ENCODE measurements at places on chromosomes 2 and 18.

- no peak for DNase-seq
These were observed 66.7 kb downstream of the AAK1 start for GRCh38 chr2:69576880-69577279.

- no peak for DNase-seq
These were observed 60.1 kb downstream of the PIGN start for GRCh38 chr18:62126737-62127136.

DNA sequence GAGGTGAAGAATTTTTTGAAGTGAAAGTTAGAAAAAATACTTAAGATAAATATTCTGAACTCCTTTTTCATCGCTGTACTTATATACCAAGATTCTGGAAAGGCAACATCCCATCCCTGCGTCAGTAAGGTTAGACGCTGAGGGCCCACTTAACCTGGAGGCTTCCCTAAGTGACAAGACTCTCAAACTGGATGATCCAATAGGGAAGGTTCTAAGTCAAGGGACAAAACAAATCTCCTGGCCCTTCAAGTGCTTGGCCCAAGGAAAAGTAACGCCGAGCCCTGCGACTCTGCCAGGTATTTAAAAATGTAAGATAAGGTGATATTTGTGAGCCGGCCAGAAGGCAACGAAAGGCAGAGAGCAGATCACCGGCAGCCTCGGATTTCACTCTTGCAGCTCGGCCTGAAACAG lies 1.3 kb downstream of the STK39 start:
- DNase-seq: no peak

DNA sequence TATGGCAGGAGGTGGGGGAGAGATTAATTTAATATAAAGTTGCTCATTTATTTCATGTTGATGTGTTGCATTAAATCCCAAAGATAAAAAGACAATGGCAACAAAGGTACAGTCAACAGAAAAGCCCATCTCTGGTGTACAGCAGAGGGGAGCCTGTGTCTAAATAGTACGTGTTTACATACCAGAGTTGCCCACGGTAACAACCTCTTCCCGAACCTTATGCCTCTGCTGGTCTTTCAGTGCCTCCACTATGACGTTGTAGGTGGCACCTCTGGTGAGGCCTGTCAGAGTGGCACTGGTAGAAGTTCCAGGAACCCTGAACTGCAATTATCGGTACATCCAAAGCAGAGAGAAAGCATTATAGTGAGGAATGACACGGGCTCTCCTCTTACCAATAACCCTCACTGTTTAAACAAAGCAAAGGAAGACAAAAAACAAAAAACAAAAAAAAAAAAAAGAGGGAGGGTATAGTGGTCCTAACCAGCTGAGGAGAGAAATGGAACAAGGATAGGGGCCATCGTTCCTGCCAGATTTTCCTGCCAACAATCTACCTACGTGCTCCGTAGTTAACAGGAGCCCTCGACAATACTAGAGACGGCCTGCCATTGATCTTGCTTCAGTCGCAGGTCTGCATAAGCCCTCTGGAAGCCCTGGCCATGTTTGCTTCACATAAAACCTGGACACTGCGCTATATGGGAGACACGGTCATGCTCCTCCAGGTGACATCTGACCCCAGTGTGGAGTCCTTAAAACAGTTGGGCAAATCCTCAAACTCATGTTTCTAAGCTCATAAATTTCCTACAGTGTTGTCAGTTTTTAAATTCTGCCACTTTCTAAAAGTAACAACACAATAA lies 58.5 kb downstream of the ATIC start:
- no peak for DNase-seq

GRCh38 chr2:45220227-45220626 lies 211.0 kb upstream of the SIX2 start:
- no peak for DNase-seq

GRCh38 chr2:20093263-20094141 lies 42.1 kb upstream of the LAPTM4A start:
- no peak for DNase-seq

DNA sequence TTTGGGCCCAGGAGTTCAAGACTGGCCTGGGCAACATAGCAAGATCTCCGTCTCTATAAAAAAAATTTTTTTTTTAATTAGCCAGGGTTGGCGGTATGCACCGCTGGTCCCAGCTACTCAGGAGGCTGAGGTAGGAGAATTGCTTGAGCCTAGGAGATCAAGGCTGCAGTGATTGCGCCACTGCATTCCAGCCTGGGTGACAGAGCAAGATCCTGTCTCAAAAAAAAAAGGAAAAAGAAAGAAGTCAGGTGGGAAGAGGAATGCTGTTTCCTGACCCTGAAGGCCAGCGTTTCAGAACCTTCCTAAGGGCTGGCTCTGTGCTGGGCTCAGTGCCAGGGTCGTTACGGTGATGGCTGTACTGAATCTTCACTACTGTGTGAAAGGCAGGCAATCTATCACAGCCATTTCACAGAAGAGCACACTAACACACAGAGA lies 35.0 kb upstream of the AGAP1 start:
- DNase-seq: no peak

GRCh38 chr18:23619388-23619881 lies 33.1 kb upstream of the NPC1 start:
- DNase-seq: no peak

DNA sequence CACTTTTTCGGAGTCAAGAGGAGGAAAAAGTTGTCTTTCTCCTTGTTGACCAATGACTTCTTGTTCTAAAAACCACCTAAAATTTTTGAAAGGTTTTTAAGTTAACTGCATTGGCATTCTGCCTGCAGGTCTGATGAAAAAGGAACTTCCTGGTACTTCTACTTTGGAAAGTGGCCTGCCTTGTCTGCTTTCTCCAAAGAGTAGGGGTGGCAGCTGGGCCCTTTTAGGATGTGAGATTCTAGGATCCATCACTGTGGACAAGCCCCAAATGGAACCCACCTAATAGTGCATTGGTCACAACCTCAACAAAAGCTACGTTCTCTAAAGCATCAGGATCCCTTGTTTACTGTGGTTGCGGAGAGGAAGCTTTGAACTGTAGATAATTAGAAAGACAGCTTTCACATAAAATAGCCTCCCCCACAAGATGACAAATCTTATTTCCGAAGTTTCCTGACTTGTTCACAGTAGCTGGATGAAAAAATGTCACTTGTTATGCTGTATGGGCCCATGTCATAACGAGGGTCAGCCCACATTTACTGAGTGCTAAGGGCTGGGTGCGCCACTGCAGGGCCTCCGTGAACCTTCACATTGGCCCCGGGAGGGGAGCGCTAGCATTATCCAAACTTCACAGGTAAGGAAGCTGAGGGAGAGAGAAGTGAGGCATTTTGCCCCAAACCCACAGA lies 17.4 kb downstream of the ASPRV1 start:
- no peak for DNase-seq

GRCh38 chr2:213166109-213166508 lies 14.7 kb upstream of the IKZF2 start:
- no peak for DNase-seq

- DNase-seq: no peak
These were observed 727 bp downstream of the FBXO11 start for GRCh38 chr2:47905386-47906156.

GRCh38 chr18:51621113-51621863 lies 423.8 kb upstream of the MEX3C start:
- DNase-seq: no peak
